ENCODE measurements at places on chromosomes 2 and 18.

- DNase-seq: no peak
These were observed 136.8 kb downstream of the CAPN13 start for GRCh38 chr2:30670453-30670852.

DNA sequence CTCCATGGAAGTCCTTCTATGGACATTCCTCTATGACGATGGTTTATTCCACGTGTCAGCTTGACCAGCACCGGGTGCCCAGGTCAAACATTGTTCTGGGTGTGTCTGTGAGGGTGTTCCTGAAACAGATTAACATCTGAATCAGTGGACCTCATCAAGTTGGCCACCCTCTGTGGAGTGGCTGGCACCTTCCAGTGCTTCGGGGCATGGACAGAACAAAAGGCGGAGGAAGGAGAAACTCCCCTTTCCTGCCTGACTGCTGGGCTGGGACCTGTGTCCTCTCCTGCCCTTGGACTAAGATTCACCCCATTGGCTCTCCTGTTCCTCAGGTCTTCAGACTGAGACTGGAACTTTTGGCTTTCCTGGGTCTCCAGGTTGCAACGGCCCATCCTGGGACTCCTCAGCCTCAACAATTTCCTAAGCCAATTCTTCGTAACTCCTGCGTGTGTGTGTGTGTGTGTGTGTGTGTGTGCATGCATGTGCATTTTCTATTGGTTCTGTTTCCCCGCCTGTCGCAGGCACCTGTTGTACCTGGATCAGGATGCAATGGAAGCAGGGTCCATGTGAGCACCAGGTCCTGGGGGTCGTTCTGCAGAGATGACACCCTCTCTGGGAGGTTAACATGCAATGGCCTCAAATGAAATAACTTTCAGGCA is 357.2 kb upstream of the SALL3 start:
- no peak for DNase-seq

DNA sequence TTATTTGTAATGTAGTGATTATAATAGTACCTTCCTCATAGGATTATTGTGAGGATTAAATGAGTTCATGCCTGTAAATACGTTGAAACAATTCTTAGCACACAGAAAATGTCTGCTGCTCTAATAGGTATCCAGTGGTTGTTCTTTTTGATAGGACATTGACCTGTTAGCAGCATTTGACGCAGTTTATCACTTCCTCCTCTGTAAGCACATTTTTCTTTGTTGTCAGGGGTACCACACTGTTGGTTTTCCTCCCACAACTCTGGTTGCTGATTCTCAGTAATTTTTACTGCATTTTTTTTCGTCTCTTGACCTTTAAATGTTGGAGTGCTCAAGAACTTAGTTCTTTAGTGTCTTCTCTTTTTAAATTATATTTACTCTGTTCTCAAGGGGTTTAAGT is 15.4 kb downstream of the PPM1B start:
- DNase-seq: no peak

GRCh38 chr18:55430026-55430425 is 158.0 kb downstream of the TCF4 start:
- no peak for DNase-seq

GRCh38 chr2:233668605-233669260 is 3.0 kb upstream of the UGT1A9 start:
- DNase-seq: no peak

- DNase-seq: no peak
These were observed 68.0 kb upstream of the ZNF236 start for GRCh38 chr18:76754351-76754750.

DNA sequence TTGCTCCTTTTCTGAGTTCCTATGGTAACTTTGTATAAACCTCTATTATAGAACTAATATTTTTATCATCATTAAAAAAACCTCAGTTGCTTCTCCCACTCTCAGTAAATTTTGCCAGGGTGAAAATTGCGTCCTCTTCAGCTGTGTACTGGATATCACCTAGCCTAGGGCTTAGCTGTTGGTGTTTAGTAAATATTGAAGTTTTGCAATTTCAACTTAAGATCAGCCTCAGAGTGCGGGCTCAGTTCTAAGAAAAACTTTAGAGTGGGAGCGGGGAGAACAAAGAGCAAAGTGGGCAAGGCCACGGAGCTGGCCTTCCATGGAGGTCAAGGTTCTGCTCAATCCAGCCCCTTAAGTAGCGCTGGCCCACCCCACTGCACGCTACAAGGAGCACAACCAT is 488.3 kb upstream of the SPRED2 start:
- no peak for DNase-seq

GRCh38 chr18:22417496-22418188 is at the start of gene CTAGE1:
TSS of gene CTAGE1 (minus strand) at chr18:22417915. CDS start at chr18:22417811, 104 bp downstream.
- DNase-seq: no peak

- no peak for DNase-seq
These were observed 22.9 kb upstream of the SSB start for GRCh38 chr2:169775765-169776164.

DNA sequence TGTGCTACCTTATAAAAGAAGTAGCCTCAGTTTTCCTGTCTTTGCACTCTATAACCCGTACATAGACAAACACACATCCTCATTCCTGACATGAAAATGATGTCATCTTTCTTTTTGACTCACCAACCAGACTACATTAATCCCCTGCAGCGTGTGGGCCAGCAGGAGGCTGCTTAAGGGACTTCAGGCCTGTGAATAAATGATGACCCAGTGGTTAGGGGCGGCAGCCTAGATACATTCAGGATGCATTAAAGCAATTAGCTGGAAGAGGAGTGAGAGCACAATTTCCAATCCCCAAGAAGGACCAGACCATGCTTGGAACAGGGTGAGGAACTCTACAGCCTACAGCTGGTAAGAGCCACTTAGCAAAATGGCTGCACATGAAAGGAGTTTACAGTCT is 57.3 kb upstream of the KLF7 start:
- DNase-seq: peak; percentile 53

- no peak for DNase-seq
These were observed 217.7 kb downstream of the EIPR1 start for GRCh38 chr2:3159782-3160545.

DNA sequence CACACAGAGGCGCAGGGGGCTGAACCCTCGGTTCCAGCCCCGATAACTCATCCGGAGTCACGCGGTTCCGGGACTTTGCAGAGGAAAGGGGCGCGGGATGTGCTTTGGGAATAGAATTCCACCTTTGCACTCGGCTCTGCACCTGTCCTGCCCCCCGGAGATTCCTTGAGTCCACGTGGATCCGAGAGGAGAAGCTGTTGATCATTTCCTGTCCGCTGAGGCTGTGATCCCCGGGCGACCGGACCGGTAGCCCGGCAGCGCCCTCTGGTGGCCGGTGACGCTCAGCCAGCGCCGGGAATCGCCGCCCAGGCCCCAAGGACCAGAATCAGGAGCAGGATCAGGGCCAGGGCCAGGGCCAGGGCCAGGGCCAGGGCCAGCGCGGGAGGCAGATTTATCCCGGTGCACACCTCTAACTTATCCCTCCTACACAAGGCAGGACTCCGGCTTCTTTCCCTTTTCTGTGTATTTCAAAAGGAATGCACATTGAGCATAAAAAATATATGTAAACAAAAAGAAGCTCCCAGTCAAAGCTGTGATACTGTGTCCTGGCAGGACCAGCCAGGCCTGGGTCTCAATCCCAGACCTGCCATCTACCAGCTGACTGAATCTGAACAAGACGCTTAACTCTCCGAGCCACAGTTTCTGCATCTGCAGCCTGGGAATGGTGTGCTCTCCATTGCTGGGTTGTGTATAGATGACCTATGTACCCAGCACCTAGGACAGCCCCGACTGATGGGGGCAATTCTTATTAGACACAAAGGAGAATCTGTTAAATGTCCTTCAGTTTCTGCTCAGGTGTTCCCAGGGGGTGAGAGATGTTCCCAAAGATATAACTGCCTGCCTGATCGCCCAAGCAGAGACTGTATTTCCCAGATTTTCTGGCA is 8.5 kb upstream of the SPATA3 start:
- peak; percentile 87 for DNase-seq

GRCh38 chr18:52312346-52312745 is 27.7 kb upstream of the DCC start:
- no peak for DNase-seq

DNA sequence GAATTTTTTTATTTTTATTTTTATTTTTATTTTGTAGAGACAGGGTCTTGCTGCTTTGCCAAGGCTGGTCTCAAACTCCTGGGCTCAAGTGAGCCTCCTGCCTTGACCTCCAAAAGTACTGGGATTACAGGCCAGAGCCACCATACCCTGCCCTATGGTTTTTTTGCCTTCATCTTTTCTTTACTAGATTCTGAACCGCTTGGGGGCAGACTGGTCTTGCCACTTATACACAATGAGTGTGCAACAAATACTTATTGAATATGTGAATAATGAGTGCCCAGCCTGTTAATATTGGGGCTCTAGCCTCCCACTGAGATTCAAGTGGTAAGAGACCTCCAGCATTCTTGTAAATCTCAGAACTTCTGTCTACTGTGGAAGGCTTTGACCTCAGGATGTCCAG is 3.9 kb downstream of the NCK2 start:
- no peak for DNase-seq

GRCh38 chr2:187644486-187644885 is 90.3 kb upstream of the TFPI start:
- DNase-seq: no peak

GRCh38 chr2:233267516-233268245 is 16.2 kb downstream of the ATG16L1 start:
- DNase-seq: peak; percentile 75

- DNase-seq: peak; percentile 62
These were observed 239.4 kb downstream of the KLHL29 start for GRCh38 chr2:23624378-23624777.

DNA sequence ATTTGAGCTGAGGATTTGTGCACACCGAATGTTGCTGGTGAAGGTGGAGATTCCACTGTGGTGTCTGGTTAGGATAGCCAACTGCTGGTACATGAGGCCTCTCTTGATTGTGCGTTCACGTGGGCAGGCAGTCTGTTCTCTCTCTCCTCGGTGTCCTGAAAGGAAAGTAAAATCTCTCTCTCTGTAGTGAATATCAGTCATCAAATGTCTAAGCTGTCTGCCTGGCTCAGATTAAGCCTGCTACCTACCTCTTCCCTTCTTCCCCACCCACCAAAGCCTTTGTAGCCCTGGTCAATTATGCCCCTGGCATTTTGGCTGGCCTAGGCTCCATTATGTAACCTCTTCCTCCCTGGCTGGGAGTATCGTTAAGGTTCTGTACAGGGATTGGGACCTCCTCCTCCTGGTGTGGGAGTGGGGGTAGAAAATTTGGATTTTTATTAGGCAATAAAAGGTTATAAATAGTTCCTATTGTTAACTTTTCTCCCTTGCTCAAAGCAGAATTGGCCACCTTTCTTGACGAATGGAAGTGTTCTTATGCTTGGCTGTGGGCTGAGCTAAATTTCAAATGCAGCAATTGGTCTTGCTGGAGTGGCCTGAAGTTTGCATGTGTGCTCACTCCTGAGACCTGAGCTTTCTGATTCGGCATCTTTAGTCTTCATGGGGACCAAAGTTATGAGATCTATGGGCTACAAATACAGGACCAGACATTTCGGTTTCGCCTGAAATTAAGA is 148.8 kb downstream of the WDSUB1 start:
- DNase-seq: no peak

DNA sequence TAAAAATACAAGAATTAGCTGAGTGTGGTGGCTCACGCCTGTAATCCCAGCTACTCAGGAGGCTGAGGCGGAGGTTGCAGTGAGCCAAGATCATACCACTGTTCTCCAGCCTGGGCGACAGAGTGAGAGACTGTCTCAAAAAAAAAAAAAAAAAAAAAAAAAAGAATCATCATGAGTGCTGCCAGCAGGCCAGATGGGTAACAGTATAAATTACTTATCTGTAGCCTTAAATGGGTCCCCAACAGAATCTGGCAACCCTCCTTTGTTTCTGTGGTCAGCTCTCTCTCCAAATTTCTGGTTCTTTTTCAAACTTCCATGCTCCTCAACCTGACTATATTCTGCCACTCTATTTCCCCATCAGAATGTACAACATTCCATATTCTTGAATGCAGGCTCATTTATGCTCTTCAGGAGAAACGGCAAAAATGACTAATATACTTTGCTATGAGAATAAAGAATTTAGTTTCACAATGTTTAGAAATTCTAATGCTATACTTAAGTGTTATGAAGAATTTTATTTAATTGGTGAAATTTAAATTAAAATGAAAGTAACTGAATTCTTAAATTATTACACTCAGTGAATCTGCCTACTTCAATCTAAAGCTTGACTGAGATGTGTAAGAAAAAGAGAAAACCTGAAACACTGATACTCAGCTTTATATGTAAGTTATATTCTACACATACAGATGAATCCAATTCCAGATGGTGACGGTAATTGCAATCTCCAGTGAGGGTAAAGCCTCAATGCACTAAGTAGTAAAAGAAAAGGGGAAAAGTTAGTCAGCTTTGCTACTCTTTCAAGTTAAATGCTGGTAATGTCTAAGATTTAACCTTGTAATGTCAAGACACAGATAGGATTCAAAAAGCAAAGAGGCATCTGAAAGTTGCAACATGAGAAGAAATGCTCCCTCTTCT is 24.8 kb downstream of the LPIN2 start:
- DNase-seq: no peak

DNA sequence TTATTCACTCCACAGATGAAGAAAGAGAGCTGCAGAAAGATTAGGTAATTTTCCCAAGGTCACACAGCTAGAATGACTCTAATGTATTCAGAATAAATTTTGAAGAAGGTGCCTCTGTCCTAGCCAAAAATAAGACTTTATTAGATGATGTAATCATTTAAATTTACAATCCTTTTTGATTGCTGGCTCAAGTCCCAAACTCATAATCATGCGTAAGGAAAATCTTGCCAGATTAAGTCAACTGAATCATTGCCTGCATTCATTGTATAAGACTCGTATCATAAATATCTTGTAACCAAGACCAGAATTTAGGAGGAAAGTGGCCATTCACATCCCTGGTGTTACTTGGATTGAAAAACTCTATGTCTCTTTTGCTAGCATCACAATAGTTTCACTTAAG is 53.1 kb upstream of the STK39 start:
- DNase-seq: no peak

GRCh38 chr18:48571639-48572384 is 33.0 kb downstream of the CTIF start:
- no peak for DNase-seq

DNA sequence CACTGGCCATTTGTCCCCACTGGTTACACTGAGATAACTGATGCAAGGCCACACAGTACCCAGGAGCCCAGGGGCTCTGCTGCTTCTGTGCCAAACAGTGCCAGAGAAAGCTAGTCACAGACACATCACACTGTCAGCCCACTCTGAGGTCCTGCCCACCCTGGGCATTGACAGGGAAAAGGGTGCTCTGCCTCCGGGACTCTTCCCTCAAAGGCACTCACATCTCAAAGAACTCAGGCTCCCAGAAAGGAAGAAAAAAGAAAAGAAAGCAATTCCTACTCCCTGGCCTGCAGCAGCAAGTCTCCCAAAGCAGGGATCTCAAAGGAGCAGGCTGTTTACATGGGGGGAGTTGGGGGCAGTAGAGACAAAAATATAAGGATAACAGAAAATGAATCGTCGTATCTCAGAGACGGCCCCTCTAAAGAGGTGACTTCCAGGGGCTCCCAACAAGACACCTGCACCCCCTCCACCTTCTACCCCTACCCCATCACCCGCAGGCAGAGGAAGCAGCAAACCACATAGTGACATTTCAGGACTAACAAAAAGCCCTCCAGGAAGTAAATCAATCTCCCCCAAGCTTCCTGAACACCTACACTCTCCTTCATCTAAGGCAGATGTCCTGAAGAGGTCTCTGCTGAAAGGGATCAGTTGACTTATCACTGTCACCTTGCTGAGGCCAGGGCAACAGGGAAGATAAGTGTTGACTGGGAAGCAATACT is 247.6 kb downstream of the TNS1 start:
- no peak for DNase-seq

- DNase-seq: no peak
These were observed 37.8 kb downstream of the FAM168B start for GRCh38 chr2:131055169-131056065.

GRCh38 chr18:78726326-78727056 is 253.1 kb upstream of the SALL3 start:
- DNase-seq: no peak

All from stimulated activated CD4-positive, alpha-beta T cell treated with anti-CD3 and anti-CD28 coated beads, Interleukin-15, amount 100 ng/mL, for 24 hours (primary cell).